ENCODE measurements at places on chromosomes 2 and 18.

DNA sequence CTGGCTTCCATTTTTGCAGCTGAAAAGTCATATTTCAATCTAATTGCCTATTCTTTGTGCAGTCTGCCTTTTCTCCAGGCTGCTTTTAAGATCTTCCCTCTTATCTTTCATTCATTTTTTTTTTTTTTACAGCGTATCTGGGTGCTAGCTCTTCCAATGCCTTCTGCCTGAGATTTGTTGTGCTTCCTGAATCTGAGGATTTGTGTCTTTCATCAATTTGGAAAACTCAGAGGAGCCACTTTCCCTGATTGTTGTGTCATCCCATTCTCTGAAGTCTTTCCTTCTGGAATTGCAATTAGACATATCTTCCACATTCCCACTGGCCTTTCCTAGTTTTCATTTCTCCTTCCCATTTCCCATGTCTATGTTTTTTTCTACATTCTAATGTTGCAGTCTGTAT lies 21.9 kb upstream of the ACKR3 start:
- DNase-seq, result no peak

- DNase-seq, result no peak
These were observed 105.9 kb upstream of the SH3BP4 start for GRCh38 chr2:234845602-234846590.

- DNase-seq, result no peak
These were observed 599.8 kb downstream of the NRXN1 start for GRCh38 chr2:50431958-50432650.

GRCh38 chr18:11125492-11126315 lies 23.7 kb downstream of the PIEZO2 start:
- no peak for DNase-seq

DNA sequence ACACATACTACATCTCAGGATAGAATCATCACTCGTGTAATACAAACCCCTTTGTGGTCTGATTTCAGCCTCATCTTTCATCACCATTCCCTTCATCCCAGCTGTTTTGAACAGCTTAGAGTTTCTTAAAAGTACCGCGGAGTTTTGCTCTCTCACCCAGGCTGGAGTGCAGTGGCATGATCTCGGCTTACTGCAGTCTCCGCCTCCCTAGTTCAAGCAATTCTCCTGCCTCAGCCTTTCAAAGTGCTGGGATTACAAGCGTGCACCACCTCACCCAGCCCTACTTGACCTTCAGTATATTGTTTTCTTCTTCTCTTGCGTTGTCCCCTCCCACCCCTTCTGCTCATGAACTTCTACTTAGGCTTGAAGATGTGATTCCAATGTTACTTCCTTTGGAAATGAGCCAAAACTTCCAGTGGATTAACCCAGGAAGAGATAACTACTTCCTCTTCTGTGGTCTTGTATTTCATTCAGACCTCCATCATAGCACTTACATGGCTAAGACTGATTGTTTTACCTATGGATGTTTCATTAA lies 15.8 kb downstream of the ERLEC1 start:
- no peak for DNase-seq

DNA sequence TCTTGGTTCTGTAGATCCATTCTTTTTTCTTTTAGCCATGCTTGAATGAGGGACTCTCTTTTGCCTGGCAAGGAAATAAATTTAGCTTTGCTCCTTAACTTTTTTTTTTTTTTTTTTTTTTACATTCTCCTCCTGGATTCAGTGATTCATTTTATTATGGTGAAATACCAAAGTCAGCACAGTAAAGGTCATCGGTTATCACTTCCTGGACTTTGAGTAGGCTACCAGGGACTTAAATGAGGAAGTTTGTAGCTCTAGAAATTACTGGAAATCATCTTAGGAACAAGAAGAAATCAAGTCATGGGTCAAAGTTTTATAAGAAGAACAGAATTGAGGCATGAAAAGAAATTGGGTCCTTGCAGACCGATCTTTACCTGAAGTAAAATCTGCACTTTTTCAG lies 75.0 kb downstream of the SOCS6 start:
- no peak for DNase-seq

DNA sequence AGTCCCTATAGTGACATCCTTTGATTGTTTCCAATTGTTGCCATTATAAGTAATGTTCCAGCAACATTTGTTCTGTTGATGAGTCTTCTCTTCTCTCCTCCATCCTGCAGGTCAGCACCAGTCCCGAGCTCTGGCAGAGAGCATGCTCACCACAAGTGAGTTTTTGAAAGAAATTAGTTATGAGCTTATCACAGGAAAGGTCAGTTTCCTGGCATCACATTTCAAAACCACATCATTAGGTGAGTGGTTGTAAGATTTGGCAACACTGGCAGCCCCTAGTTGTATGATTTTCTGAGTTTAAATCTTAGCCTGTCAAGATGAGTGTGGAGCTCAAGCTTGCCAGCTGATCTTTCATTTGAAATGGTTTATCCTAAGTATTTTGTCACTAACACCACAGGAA lies 149.6 kb downstream of the ESCO1 start:
- DNase-seq, result no peak

DNA sequence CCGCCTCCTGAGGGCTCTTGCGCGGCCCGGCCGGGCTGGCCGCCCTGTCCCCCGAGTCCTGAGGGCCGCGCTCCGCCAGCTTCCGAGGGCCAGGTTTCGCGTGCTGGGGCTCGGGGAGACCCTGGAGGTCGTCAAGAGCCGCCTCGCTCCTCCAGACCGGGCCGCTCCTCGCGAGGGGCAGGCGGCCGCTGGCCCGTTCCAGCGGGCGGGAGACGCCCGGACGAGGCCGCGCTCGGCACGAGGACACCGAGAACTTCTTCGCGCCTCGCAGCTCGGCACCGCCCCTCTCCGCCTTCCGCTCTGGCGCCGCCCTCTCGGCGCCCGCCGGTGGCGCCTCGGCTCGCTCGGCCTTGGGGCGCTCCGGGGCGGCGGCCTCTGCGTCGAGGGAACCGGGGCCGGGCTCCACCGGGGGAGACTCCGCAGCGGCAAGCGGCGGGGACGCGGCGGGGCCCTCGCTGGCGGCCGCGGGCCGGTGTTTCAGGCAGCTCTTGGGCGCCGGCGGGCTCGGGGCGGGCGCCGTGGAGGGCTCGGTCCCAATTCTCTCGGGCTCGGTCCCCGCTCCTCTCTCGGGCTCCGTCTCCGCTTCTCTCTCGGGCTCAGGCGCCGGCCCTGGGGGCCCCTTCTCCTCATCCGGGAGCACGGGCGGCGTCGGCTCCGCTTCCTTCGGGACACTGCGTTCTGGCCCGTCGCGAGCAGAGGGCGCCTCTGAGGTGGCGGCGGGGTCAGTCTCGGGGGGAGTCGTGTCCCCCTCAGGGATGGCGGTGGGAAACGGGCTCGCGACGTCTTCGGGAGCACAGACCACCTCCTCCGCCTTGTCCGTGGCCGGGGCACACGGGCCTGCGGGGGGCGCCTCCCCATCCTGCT lies 91.6 kb upstream of the MGAT4A start:
- DNase-seq, result peak; percentile 32

GRCh38 chr2:217017456-217018252 lies 157.8 kb upstream of the TNP1 start:
- no peak for DNase-seq

- DNase-seq, result no peak
These were observed 104.9 kb downstream of the TRABD2A start for GRCh38 chr2:84776011-84776410.

- no peak for DNase-seq
These were observed 63.4 kb downstream of the PIKFYVE start for GRCh38 chr2:208329485-208329884.

DNA sequence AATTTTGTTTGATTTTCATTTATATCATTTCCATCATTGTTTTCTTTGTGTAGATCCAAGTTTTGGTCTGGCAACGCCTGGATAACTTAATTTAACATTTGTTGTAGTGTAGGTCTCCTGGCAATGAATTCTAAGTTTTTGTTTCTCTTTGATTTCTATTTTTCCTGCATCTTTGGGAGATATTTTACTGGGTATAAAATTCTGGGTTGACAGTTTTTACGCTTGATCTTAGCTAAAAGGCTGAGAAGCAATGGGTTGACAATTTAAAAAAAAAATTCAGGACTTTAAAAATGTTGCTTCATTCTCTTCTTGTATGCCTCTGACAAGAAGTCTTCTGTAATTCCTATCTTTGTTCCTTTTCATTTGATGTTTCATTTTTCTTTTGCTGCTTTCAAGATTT lies 8.6 kb downstream of the LYPD6B start:
- no peak for DNase-seq

DNA sequence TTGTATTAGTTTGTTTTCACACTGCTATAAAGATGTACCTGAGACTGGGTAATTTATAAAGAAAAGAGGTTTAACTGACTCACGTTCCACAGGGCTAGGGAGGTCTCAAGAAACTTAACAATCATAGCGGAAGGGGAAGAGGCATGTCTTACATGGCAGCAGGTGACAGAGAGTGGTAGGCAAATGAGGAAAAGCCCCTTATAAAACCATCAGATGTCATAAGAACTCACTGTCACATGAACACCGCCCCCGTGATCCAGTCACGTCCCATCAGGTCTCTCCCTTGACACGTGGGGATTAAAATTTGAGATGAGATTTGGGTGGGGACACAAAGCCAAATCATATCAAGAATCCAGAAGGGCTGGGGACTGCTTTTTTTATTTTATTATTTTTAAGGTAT lies 120.0 kb downstream of the GALNT14 start:
- DNase-seq, result no peak

- no peak for DNase-seq
These were observed 39.3 kb upstream of the CREB1 start for GRCh38 chr2:207490441-207490840.

DNA sequence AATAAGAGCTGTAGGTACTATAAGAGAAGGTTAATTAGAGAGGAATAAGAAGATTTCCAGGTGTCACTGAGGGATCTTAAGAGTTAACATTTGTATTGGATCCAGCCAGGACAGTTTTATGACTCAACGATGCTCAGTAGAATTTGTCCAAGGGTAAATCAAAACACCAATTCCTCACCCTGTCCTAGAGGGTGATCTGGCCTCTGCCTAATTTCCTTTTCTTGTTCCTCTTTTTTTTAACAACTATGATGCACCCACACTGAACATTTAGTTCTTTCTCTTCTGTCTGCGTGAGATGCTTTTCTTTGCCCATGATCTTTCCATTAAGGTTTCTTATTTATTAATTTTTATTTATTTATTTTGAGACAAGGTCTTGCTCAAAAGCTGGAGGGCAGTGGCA lies 92.0 kb downstream of the PMS1 start:
- no peak for DNase-seq

DNA sequence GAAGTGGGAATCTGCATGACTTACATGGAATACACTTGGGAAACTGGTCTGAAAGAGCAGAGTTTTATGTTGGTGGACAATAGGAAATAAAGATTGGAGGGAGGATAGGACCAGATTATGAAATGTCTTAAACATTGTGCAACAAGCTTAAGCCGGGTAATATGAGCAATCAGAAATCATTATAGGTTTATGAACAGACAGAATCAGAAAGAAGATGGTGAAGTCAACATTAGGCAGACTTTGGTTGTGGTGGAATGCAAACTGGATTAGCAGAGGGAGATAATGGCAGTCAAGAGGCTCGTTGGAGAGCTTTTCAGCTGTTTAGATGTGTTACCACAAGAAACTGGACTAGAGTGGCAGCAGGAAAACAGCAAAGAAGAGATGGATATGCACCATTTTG lies 43.5 kb downstream of the CRIM1 start:
- no peak for DNase-seq

- no peak for DNase-seq
These were observed 60.6 kb upstream of the CUL3 start for GRCh38 chr2:224645722-224646121.

- no peak for DNase-seq
These were observed 40.6 kb downstream of the INSIG2 start for GRCh38 chr2:118128826-118129225.

DNA sequence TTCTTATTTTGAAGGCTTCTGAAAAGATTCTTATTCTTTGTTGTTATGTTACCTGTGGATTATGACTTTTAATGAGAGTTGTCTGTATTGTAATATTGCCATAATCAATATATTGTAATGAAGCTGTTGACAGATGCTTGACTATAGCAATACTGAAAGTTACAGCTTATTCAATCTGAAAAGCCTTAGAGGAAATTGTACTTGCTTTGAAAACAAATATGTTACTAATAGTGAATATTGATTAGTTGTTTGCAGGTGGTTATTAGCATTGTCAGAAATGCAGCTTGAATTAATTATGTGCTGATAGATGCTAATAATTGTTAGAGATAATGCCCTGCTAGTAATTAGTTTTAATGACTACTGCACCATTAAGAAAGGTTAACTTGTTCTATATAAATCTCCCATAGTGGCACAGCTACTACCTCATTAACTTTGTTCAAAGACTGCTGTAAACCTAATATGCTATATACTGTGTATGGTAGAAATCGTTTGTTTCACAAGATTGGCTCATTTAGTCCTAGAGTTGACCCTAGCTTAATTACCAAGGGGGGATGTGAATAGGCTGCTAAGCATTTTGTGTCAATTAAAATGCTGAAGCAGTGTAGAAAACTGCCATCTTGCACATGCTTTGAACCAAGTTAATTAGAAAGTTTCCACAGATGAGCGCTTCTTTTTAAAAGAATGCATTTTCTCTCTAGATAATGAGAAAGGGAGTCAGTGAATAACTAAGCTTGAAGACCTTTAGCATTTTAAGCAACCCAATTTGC lies 30.5 kb downstream of the SLC39A10 start:
- DNase-seq, result no peak

- no peak for DNase-seq
These were observed 1.6 kb upstream of the DCTN1 start for GRCh38 chr2:74381751-74382150.

- DNase-seq, result no peak
These were observed 23.6 kb upstream of the SOS1 start for GRCh38 chr2:39144416-39144815.

- DNase-seq, result no peak
These were observed 23.6 kb downstream of the KCNE4 start for GRCh38 chr2:223075301-223076270.

- no peak for DNase-seq
These were observed 15.2 kb upstream of the SAP130 start for GRCh38 chr2:128043041-128043440.

- DNase-seq, result no peak
These were observed 165.8 kb downstream of the UBE2E3 start for GRCh38 chr2:181146171-181146570.

DNA sequence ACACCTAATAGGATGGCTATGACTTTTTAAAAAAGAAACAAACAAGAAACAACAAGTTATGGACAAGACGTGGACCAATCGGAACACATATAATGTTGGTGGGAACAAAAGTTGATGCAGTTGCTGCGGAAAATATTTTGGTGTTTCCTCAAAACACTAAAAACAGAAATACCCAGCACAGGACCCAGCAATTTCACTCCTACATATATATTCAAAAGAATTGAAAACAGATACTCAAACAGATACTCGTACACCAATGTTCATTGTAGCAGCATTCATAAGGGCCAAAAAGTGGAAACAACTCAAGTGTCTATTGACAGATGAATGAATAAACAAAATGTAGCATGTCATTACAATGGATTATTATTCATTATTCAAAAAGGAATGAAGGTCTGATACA lies 12.1 kb downstream of the CCDC141 start:
- DNase-seq, result no peak

DNA sequence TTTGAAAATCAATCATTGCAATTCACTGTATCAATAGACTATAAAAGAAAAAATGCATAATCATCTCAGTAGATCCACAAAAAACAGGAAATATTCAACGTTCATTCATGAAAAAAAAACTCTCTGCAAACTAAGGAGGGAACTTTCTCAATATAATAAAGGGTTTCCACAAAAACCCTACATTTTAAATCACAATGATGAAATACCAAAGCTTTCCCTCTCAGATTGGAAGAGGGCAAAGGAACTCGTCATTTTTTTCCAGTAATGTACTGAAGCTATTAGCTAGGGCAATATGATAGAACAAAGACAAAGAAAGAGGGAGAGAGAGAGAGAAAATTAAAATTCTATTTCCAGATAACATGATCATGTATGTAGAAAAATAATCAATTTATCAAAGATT lies 167.1 kb upstream of the RBMS1 start:
- no peak for DNase-seq

All from G401 (cell line).